ENCODE measurements at places on chromosomes 3 and 15.

GRCh38 chr15:78290222-78290621 is 9.2 kb downstream of the SKIC8 start:
- no peak for DNase-seq

DNA sequence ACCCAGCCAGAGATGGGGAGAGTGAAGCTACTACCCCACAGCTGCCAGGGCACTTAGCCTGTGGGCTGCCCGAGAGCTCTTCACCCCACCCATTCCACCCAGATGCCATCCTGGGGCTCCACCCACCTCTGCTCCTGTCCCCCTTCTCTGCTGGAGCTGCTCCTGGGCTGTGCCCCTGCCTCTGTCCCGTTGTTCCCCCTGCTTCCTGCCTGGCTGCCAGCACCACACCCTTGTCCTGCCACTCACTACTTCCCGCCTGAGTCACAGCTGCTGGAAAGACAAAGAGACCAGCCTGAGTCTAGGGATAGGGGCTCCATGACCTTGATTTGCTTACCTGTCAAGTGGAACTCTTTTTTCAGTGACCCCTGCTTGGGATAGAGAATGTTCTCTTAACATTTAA is 12.4 kb downstream of the GNAI2 start:
- DNase-seq, result no peak

- DNase-seq, result no peak
Measured at GRCh38 chr3:59133311-59133710, 83.5 kb upstream of the CFAP20DC start.

DNA sequence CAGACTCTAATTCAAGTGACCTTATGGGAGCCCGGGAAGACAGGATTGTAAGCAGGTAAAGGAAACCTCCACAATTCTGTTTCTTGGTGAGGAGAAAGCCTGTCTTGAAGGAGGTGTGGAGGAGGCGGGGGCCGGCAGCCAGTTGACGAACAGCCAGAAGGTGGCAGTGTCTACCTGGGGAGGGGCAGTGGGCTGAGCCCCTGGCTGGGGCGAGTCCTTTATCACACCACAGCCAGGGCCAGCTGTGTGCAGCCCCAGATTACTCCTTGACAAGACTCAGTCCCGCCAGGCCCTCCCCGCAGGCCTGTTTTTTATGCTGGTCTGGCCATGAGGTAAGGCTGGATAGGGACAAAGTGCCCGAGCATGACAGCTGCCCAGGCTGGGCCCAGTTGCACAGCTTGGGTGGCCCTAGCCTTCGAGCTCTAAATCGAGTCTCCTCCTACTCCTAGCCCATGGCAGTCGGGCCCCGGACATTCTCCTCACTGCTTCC is 40.9 kb upstream of the IDH2 start:
- peak; percentile 68 for DNase-seq

DNA sequence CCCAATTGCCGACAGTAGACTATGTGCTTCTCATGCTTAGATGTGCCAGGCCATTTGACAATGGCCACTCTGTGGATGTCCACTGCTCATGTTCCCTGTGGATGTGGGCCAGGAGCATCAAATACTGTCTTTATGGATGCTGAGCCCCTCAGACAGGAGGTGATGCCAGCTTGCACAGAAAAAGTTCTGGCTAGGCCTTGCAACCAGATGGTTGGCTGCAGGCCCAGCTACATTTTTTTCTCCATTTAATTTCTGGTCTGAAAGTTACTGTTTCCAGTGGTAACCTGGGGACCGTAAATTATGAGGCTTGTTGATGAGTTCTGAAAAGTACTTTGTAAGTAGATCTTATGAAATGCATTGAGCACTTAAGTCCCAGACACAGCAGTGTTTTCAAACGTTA is 228.5 kb downstream of the CHL1 start:
- no peak for DNase-seq

DNA sequence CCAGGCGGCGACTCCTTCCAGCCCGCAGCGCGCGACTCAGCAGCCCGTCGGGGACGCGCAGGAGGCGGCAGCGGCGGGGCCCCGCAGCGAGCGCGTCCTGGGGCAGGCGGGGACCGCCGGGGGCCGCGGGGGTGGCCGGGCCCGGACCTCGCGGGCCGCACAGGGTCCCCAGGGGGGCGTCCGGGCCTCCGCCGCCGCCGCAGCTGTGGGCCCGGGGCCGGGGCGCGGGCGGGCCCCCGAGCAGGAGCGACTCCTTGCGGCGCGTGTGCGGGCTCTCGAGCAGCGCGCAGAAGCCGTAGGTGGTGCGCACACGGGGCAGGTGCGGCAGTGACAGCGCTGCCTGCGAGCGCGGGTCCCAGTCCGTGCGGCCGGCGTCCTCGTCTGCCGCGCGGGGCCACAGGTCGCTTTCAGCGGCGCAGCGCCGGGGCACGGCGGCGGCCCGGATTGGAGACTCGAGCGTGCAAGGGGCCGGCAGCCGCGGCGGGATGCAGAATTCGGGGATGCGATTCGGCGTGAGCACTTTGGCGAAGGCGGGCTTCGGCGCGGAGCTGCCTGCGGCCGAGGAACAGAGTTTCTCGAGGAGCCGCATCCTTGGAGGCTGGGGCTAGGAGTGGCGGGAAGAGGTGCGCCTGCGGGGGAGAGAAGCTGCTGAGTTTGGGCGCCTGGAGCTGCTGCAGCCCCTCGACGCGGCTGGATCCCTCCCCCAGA is 535 bp downstream of the C2CD4B start:
- DNase-seq, result no peak

DNA sequence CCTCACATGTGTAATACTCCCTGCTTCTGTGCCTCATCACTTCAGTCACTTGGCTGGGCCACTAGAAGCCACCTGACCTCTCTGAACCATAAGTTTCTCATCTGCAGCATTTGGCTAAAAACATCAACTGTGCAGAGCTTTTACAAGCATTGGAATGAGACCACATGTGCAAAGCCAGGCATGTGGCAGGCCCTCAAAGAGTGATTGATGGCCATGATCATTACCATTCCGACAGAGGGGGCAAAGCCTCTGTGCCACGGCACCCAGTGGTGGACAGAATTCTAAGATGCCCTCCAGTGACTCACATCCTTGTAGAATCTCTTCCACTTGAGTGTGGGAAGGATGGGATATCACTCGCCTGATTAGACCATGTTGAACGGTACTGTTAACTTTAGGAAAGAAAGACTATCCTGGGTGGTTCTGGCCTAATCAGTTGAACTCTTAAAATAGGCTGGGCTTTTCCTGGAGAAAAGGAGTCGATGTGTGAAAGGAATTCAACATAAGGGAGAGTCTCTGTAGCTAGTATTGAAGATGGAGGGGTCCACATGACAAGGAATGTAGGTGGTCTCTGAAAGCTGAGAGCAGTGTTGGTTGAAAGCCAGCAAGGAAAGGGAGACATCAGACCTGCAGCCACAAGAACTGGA is 13.5 kb downstream of the CDCP1 start:
- no peak for DNase-seq

GRCh38 chr15:42984493-42985034 is 64.0 kb upstream of the TTBK2 start:
- no peak for DNase-seq

DNA sequence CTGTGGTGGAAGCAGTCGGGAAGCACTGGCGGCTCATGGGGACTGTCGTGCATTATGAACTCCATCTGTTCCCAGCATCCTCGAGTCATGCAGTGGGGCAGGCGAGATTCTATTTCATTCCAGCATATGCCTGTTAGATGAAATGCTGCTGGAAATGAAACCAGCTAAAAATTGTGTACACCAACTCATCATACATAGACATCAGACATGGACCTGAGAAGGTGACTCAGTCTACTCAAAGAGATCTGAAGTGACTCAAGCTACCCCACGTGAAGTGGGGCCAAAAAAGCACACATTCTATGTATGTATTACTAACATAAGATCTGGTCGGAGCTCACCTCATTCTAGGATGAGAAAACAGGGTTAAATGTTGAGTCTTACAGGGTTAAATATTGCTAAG is 47.5 kb upstream of the FAM98B start:
- DNase-seq, result no peak

DNA sequence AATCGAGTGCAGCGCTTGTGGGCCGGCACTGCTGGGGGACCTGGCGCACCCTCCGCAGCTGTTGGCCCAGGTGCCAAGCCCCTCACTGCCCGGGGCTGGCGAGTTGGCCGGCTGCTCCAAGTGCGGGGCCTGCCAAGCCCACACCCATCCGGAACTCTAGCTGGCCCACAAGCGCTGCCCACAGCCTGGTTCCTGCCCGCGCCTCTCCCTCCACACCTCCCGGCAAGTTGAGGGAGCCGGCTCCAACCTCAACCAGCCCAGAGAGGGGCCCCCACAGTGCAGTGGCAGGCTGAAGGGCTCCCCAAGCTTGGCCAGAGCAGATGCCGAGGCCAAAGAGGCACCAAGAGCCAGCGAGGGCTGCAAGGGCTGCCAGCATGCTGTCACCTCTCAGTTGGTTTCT is 73.4 kb downstream of the PLXNA1 start:
- no peak for DNase-seq

- DNase-seq, result peak; percentile 15
Measured at GRCh38 chr3:59456852-59457485, 407.1 kb upstream of the CFAP20DC start.

DNA sequence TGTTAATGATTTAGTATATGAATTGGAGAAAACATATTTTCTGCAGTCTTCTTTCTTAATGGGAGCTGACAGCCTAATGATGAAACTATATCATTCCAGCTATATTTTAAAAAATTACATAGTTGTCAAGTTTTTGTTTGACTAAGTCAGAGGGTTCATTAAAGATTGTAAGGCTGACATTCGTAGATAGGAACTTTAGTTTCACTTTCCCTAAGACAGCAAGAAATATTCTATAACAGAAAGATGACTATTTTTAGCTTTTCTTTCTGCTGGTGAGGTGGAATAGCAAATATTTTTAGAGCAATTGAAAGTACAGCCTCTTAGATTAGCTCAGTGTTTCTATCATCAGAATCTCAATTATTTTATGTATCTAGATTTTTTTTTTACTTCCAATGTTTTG is 60.2 kb downstream of the PIAS1 start:
- no peak for DNase-seq

- no peak for DNase-seq
Measured at GRCh38 chr15:99712415-99712814, 20.8 kb downstream of the LYSMD4 start.

DNA sequence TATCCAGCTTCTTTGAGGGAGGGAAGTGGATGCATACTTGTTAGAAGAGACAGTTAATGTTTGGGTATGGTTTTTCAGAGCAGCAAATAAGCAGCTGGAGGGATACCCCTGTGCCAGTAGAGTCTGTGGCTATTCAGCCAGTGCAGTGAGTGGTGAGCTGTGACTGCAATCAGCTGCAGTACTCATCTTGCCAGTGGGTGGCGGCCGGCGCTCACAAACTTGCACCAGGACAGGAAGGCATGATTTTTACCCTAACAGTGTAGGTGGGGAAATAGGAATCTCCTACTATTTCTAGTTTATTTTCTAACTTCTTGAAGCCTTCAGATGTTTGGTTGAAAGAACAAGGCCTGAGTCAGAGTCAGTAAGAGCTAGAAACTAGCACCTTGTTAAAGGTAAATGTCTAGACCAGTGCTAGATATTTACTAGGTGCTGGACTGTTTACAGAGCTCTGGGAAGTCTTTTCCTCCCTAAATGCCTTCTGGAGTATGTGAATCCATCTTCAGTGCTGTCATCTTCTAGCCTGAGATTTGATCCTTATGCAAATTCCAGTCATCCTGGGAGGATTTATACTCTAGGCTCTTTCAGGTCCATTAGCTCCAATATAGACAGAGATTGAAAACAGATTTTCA is 23.6 kb downstream of the TIMP4 start:
- DNase-seq, result peak; percentile 62

GRCh38 chr3:4914464-4914863 is 64.8 kb upstream of the BHLHE40 start:
- DNase-seq, result no peak

GRCh38 chr3:99713440-99713839 is 75.0 kb downstream of the COL8A1 start:
- no peak for DNase-seq

DNA sequence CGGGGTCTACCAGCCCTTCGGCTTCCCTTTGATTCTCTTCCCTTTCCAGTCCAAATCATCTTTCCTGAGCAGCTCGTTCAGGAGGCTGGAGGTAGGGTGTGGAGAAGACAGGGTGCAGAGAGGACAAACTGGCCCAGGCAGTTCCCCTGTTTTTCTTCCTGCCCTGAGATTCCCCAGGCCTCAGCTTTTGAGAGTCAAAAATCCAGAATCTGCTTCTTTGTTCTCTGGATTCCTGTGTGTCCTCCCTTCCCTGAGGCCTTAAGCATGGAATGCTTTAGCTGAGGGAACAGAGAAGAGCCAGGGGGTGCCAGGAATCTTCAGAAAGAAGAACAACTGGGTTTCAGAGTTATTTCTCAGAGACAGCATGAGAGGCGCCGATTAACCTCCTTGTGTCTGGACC is 26.7 kb upstream of the LRTM1 start:
- DNase-seq, result no peak

GRCh38 chr3:11548721-11549131 is 95.0 kb downstream of the VGLL4 start:
- no peak for DNase-seq

DNA sequence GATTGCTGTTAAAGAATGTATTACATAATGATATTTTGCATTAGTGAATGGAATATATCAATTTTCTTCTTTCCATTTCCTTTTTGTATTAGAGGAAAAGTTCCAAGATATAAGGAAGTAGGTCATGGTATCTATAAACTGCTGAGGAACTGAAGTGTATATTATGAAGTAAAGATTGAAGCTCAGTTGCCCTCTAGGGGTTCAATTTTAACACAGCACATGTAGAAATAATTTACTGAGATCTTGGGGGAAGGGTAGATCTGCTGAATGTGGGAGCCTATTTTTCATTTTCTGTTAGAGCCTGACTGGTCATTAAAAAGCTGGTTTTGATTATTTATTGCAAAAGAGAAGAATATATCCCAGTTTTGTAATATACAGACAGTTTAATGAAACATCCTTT is 45.2 kb downstream of the CMC1 start:
- DNase-seq, result no peak

- no peak for DNase-seq
Measured at GRCh38 chr3:186687120-186687651, 21.4 kb downstream of the HRG start.

DNA sequence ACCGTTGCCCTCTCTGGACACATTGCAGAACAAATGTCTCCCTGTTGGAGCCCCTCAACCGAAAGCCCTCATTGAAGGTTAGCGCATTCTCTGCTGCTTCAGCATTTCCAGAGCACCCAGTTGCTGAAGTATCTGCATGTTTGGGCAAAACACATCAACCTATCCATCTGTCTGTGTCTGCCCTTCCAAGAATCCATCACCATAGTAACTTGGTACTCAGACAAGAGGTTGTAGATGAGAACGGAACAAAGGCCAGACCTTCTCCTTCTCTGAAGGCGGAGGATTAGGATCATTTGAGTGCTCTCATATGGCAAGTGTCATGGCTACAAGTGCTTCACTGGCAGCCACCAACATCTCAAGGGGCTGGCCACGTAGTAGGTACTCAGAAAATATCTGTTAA is 23.1 kb upstream of the RHO start:
- DNase-seq, result no peak

DNA sequence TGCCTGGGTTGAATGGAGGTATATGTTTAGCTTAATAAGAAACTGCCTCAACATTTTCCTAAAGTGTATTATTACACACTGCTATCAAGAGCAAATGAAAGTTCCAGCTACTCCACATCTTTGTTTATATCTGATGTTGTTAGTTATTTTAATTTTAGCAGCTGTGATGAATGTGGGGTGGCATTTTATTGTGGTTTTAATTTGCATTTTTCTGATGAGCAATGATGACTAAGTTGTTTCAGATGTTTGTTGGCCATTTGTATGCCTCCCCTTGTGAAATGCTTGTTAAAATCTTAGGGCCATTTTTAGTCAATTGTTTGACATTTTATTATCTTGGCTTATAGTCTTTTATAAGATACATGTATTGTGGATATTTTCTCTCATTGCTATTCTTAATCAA is 260.4 kb upstream of the SLCO3A1 start:
- DNase-seq, result no peak
